ENCODE measurements at places on chromosomes 4 and X.

- ATAC-seq = no peak
- H3K4me3 ChIP-seq = no peak overlapping the region
- H3K27ac ChIP-seq = no peak overlapping the region
- H3K4me1 ChIP-seq = peaks cover 12% of the 10 kb centered on the region
- no peaks in the 10 kb centered on the region for H3K36me3 ChIP-seq
- no peaks in the 10 kb centered on the region for H3K27me3 ChIP-seq
Observed at GRCh38 chr4:86013621-86014020, 346.2 kb downstream of the MAPK10 start.

DNA sequence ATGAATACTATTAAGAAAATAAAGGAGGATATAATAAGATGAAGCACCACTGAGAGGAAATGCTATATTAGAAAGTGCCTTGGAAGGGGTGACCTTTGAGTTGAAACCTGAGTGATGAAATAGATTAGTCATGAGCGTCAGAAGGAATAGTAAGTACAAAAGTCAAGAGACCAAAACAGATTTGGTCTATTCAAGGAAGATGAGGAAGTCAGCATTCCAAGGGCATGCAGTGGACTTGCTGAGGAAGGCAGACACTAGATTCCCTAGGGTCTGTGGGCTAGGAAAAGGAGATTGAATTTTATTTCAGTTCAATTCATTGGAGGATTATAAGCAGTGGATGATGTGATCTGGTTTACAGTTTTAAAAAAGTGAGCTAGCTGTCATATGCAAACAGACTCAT is 73.0 kb upstream of the WDFY3 start:
- no peak for ATAC-seq
- H3K27ac ChIP-seq = no peak overlapping the region
- no peak overlapping the region for H3K4me3 ChIP-seq
- no peaks in the 10 kb centered on the region for H3K36me3 ChIP-seq
- no peaks in the 10 kb centered on the region for H3K4me1 ChIP-seq
- peaks cover 16% of the 10 kb centered on the region for H3K27me3 ChIP-seq

GRCh38 chrX:37926700-37927099 is 79.3 kb upstream of the DYNLT3 start:
- H3K36me3 ChIP-seq = no peaks in the 10 kb centered on the region
- H3K4me3 ChIP-seq = no peak overlapping the region
- ATAC-seq = no peak
- H3K4me1 ChIP-seq = peaks cover 6% of the 10 kb centered on the region

GRCh38 chr4:24489870-24490269 is 94.5 kb downstream of the DHX15 start:
- no peak for ATAC-seq
- H3K27me3 ChIP-seq = peaks cover 29% of the 10 kb centered on the region
- H3K4me3 ChIP-seq = no peak overlapping the region
- no peaks in the 10 kb centered on the region for H3K36me3 ChIP-seq

DNA sequence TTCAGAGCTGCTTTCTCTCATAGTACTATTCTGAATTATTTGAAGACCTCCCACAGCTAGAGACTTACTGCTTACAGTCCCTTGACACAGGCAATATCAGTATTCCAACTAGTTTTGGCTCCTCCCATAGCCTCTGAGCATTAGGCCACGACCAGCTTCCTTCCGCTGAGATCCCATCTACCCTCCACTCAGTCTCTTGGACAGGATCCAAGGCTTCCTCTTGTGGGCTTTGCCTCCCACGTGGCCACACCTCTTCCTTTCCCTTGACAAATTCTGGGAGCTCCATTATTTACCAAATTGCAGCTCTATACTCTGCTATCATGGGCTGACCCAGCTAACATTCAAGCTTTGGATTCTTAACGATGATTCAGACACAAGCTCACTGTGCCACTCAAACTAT is 470.4 kb upstream of the GALNT7 start:
- ATAC-seq = no peak
- no peak overlapping the region for H3K4me3 ChIP-seq
- no peaks in the 10 kb centered on the region for H3K4me1 ChIP-seq
- H3K27me3 ChIP-seq = no peaks in the 10 kb centered on the region
- no peak overlapping the region for H3K27ac ChIP-seq

DNA sequence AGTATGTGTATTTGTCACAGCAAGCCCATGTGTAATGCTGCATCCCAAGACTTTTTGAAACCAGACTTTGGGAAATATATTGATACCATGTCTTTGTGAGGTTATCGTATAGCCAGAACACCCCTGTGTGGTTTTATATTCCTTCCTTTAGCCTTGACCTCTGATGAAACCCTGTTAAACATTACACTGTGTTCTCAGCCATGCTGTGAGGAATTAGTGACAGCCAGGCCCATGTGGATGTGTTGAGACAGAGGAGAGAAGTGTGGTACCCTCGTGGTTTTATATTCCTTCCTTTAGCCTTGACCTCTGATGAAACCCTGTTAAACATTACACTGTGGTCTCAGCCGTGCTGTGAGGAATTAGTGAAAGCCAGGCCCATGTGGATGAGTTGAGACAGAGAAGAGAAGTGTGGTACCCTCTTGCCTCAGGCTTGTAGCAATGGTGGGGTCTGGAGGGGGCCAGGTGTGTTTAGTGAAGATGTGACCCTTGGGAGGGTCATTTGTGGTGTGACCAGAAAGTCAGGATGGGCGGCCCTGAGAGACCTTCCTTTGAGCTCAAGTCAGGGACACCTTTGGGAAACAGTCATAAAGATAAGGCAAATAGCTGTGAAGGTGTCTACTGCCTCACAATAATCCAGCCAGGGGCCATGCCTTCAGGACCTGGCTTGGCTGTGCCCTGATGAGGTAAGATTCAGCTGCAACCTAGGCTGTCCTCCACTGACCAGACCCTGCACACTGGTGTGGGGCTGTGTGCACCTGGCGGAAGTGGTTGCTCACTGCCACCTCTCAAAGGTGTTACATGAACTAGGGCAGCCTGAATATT is 110.0 kb downstream of the IRF2 start:
- ATAC-seq = no peak
- no peak overlapping the region for H3K27ac ChIP-seq
- H3K36me3 ChIP-seq = peaks cover 9% of the 10 kb centered on the region
- no peak overlapping the region for H3K4me3 ChIP-seq

- no peak overlapping the region for H3K27ac ChIP-seq
- H3K36me3 ChIP-seq = no peaks in the 10 kb centered on the region
- H3K4me3 ChIP-seq = no peak overlapping the region
- H3K4me1 ChIP-seq = no peaks in the 10 kb centered on the region
Observed at GRCh38 chr4:42750856-42751255, 94.0 kb upstream of the ATP8A1 start.

DNA sequence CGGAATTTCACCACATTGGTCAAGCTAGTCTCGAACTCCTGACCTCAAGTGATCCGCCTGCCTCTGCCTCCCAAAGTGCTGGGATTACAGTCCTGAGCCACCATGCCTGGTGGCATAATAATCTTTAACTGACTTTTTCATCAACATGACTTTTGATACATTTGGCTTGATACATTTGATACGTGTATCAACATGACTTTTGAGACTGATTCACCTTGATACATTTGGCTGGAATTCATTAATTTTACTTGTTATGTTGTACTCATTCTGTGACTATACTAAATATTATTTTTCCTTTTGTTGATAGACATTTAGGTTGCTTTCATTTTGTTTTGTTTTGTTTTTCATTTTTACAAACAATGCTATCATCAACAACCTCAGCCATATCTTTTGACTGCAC is 6.3 kb downstream of the TMEM154 start:
- H3K4me3 ChIP-seq = no peak overlapping the region
- no peaks in the 10 kb centered on the region for H3K27me3 ChIP-seq
- H3K4me1 ChIP-seq = peaks cover 66% of the 10 kb centered on the region
- H3K36me3 ChIP-seq = peaks cover 24% of the 10 kb centered on the region
- ATAC-seq = no peak

DNA sequence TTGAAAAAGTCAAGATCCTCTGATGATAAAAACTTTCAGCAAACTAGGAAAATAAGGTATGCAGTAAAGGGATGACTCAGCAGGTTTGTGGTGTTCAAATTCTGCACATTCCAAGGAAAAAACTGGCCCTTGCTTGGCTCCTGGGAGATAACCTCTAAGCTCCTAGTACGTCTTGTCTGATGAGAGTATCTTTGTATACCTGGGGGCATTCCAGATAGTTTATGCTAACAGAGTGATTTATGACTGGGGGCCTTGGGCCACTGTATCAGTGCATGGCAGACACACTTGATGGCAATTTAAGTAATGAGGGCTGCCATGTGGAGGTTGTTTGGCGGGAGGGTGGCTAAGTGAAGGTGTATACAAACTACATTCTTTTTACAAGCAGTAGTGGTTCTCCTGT is 56.9 kb downstream of the NSG1 start:
- peaks cover 42% of the 10 kb centered on the region for H3K36me3 ChIP-seq
- H3K4me3 ChIP-seq = no peak overlapping the region
- ATAC-seq = no peak
- no peaks in the 10 kb centered on the region for H3K27me3 ChIP-seq

- H3K4me3 ChIP-seq = no peak overlapping the region
- H3K4me1 ChIP-seq = no peaks in the 10 kb centered on the region
- no peaks in the 10 kb centered on the region for H3K36me3 ChIP-seq
- no peak overlapping the region for H3K27ac ChIP-seq
Observed at GRCh38 chr4:155430895-155431795, 54.4 kb upstream of the MAP9 start.

DNA sequence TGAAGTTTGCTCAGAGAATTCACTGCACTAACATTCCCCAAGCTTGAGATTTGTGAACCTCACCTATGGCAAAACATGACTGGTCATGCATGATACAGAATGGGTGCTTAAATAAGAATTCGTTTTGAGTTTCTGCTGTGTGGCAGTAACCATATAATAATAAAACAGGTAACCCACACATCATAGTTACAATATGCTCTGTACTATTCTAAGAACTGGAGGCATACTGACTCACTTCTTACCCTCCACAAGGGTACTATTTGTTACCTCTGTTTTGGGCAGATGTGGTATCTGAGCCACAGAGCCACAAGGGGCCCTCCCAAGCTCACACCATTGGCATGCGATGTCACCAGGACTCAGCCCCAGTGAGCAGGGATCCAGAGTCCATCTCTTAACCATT is 17.6 kb downstream of the SLC2A9 start:
- ATAC-seq = peak; percentile 60
- peaks cover 44% of the 10 kb centered on the region for H3K4me1 ChIP-seq
- no peaks in the 10 kb centered on the region for H3K27me3 ChIP-seq
- peak overlapping the region; percentile 16 for H3K27ac ChIP-seq

DNA sequence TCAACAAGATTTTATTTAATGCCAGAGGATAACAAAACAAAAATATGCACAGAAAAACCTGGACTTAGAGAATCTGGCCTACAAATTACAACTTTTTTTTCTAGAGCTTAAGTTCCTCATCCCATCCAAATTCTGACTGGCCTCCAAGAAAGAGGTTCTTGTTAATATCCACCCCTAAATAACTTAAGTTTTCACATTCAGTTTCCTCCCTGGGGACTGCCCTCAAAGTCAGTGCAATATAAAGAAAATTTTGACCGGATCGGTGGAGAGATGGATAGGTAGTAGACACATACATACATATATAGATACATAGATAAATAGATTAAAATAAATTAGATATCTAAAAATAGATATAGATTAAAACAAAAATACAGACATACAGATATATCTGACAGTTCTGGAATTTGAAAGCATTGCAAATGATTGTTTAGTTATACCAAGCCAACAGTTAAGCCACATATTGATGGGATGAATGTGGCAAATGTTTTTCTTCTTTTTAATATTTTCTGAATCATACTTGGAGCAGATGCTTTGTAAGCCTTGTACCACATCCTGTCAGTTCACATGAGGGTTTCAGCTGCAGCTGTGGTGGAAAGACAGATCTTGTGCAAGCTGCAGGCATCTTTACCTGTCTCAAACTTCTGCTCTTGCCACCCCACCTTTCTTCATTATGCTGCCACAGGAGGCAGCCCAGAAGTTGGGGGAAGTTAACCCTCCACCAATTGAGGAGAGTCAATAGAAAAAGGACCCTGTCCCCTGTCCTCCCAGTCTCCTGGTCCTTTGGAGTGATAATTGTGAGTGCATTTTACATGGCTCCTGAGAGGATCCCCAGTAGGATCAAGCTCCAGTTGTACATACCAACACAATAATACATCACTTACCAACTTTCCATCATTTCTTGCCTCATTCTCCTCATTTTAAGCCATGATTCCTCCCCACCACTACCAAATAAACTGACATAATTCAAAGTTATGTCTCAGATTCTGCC is 58.5 kb upstream of the PRDM8 start:
- H3K4me3 ChIP-seq = no peak overlapping the region
- H3K27me3 ChIP-seq = no peaks in the 10 kb centered on the region
- H3K27ac ChIP-seq = peak overlapping the region; percentile 17
- ATAC-seq = peak; percentile 86

- H3K4me1 ChIP-seq = no peaks in the 10 kb centered on the region
- H3K27me3 ChIP-seq = peaks cover 2% of the 10 kb centered on the region
- H3K4me3 ChIP-seq = no peak overlapping the region
- no peak overlapping the region for H3K27ac ChIP-seq
- H3K36me3 ChIP-seq = no peaks in the 10 kb centered on the region
Observed at GRCh38 chr4:112085156-112086035, 59.9 kb upstream of the FAM241A start.

- H3K4me3 ChIP-seq = no peak overlapping the region
- H3K27me3 ChIP-seq = no peaks in the 10 kb centered on the region
- no peaks in the 10 kb centered on the region for H3K4me1 ChIP-seq
- H3K27ac ChIP-seq = no peak overlapping the region
- no peaks in the 10 kb centered on the region for H3K36me3 ChIP-seq
- no peak for ATAC-seq
Observed at GRCh38 chr4:27934871-27935270, 1074.2 kb downstream of the STIM2 start.

All from stimulated activated memory B cell treated with anti-CD40 and anti-IgM and Interleukin-4, amounts not matched to agents 10 μg/mL and 1 μg/mL and 100 μg/mL, for 72 hours (primary cell).